ENCODE measurements at places on chromosomes 1 and 21.

- DNase-seq = no peak
Observed at GRCh38 chr1:235357485-235358373, 9.5 kb upstream of the TBCE start.

DNA sequence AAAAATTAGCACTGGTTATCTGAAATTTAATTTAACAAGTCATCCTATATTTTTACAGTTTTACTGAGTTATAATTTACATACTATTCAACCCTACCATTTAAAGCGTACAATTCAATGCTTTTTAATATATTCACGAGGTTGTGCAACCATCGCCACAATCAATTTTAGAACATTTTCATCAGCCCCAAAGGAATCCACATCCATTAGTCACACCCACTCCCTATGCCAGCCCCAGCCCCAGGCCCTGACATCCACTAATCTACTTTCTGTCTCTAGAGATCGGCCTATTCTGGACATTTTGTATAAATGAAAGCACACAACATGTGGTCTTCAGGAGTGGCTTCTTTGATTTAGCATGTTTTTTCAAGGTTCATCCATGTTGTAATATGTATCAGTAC, 134.7 kb downstream of the PSMG1 start:
- DNase-seq = no peak

DNA sequence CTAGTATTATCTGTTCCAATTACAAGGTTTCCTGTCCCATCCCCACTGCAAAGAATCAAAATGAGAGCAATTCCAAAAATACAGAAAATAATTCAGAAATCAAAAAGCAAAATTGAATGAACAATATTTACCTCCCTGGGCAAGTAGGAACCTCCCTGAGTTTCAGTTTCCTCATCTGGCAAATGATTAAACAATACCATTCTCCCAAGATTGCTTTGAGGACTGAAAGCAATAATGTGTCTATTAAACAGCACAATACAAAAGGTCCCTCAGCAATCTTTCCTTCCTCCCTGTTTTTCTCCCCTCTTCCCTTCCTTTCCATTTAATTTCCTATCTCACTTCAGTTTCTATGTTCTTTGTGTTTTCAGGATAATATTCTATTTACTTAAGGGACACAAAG, 171.0 kb downstream of the ZC3H11B start:
- DNase-seq = no peak

DNA sequence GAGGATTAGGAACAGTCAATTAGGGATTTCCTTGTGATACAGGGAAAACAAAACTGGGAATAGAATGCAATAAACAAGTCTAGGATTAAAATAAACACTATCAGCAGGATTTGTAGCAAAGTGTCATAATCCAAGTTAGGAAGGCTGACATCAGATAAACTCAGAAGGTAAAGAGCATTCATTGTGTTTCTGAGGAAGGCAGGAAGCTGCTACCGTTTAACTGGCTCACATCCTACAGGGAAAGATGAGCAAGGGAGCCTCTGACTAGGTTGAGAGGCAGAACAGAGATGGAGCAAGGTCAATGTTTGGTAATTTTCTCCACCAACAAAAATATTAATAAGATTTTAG, 124.7 kb downstream of the POU2F1 start:
- no peak for DNase-seq

All from cortex of kidney (tissue), 1 donor.